ENCODE measurements at places on chromosomes 6 and 20. TPM values are rescaled to one million over a fixed set of nuclear protein-coding genes. Genes with fewer than 3 reads are reported as not detected.

Gene PHF1
- polyA plus RNA-seq = 115 TPM

Gene ERVFRD-1
- polyA plus RNA-seq = not detected

Gene TFAP2A
- 18.1 TPM for polyA plus RNA-seq

Gene LY6G6D
- polyA plus RNA-seq = not detected

Gene ELOVL2
- 25.3 TPM for polyA plus RNA-seq

Gene ME1
- polyA plus RNA-seq = 4.5 TPM

Gene MAS1
- 0.15 TPM for polyA plus RNA-seq

Gene OTOR
- polyA plus RNA-seq = not detected

DNA sequence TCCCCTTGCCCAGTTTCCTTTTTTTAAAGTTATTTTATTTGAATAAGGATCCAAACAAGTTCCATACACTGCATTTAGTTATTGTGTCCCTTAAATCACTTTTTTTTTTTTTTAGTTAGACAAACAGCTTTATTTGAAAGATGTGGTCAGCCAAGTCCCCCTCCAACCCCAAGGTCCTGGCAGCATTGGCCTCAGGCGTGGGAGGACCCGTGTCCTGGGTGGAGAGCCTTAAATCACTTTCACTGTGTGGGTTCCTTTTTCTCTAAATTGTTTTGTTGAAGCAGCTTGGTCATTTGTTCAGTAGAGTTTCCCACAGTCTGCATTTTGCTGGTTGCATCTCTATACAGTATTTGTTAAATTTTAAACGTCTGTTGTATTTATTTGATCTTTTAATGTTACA lies 5.2 kb upstream of the TBCC start:
- no peak for DNase-seq

GRCh38 chr6:138341176-138341575 lies 36.5 kb upstream of the SMIM28 start:
- DNase-seq = no peak

- no peak for DNase-seq
Observed at GRCh38 chr20:54063992-54064676, 6.3 kb downstream of the BCAS1 start.

GRCh38 chr20:11585752-11586352 lies 331.8 kb upstream of the BTBD3 start:
- DNase-seq = peak; percentile 59

- DNase-seq = no peak
Observed at GRCh38 chr6:4474810-4475209, 301.4 kb upstream of the CDYL start.

DNA sequence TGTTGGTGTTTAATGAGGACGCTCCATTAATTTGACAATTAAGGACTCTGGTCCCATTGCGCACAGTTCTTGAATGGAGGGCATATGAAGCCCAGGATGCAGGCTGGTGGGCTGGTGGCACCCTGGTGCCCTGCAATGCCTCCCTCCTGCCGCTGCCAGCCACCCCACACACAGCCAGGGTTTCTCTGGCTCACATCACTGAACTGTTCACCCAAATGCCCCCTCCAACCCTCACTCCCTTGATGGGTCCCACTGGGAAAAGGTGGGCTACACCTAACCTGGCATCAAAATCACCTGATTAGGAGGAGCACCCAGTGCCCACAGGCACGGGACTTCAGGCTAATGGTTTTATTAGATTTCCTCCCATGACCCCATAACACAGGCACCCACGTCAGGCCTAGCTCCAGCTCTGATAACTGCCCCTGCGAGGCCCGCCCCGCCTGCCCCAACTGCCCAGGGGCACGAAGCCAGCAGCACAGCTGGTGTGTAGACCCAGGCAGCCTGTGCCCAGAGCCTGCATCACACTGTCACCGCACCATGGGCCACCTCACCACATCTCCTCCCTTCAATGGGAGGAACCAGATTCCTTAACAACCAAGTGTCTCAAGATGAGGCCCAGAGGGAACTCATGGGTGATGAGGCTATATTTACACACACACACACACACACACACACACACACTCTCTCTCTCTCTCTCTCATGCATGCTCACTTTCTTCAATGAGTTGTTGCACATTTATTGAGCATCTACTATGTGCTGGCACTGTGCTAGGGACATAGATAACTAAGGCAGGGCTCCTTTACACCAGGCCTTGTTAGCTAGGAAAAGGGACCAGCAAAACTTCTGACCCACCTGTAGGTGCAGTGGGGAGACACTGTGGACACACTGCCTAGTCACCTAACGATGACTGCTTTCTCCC lies 107.3 kb downstream of the NOL4L start:
- DNase-seq = no peak

DNA sequence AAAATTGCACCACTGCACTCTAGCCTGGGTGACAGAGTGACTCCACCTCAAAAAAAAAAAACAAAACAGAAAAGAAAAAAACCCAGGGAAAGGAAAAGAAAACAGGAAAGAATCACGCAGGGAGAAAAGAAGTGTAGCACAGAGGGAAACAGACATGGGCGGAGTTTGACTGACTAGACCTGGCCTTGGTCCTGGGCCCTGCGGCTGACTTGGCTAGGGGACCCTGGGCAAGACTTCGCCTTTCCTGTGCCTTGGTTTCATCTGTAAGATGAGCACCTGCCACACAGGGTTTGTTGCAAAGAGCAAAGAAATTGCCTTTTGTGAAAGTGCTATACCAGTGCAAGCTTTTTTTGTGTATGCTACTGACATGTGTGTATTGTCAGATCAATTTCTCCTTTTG lies 71.3 kb upstream of the KCNG1 start:
- no peak for DNase-seq

DNA sequence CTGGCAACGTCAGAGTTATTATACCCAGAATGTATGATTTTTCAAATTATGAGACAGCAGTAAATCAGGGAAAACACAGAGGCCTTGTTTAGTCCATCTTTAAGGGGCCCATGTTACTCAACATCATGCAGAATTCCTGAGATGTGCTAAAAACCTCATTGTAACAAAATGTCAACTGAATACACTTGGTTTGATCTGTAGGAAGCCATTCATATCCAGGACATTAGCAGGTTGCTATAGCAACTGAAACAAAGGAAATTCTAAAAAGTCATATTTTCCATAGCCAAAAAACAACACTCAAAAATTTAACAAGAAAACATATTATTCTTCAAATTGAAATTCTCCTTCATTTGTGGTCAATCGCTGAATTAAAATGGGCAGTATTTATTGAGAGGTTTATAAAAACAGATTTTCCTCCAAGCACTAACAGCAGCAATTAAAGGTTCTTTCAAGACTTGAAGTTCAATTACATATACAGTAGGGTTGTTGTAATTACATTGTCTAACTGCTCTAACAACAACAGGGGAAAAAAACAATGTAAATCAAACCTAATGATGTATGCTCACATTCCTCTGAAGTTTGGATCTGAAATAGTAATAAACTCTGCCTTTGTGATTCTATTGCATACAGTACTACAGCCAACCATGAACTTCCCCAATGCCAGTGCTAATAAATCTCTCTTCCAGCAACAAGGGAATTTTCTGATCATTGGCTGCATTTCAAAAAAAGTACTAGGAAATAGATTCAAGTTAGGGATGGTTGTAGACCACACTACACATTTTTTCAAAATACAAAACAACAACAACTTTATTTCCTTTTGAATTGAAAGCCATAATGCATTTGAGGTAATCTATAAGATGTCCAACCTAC lies 34.9 kb downstream of the COL12A1 start:
- peak; percentile 64 for DNase-seq

GRCh38 chr6:154360476-154360875 lies 3.9 kb upstream of the IPCEF1 start:
- no peak for DNase-seq

- DNase-seq = peak; percentile 26
Observed at GRCh38 chr6:71345476-71346333, 57.1 kb downstream of the OGFRL1 start.
